ENCODE measurements at places on chromosomes 6 and 20.

GRCh38 chr6:39553860-39554802 is 171.1 kb downstream of the KIF6 start:
- peak; percentile 76 for DNase-seq

DNA sequence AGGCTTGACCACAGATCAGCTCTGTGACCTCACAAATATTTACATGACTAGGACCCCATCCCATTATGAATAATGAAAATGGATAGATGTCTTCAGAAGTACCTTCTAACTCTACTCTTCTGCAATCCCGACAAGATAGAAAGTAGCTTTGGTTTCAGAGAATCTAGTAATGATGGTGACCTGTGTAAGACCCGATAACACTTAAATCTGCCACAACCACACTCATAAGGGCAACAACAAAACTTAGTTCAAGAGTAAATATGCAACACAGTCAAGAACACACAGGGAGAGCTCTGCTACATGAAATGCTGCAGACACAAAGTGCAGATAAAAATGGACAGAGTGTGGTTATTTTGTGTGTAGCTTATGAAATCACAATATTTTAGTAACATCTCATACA is 9.6 kb downstream of the CHD6 start:
- DNase-seq = no peak

DNA sequence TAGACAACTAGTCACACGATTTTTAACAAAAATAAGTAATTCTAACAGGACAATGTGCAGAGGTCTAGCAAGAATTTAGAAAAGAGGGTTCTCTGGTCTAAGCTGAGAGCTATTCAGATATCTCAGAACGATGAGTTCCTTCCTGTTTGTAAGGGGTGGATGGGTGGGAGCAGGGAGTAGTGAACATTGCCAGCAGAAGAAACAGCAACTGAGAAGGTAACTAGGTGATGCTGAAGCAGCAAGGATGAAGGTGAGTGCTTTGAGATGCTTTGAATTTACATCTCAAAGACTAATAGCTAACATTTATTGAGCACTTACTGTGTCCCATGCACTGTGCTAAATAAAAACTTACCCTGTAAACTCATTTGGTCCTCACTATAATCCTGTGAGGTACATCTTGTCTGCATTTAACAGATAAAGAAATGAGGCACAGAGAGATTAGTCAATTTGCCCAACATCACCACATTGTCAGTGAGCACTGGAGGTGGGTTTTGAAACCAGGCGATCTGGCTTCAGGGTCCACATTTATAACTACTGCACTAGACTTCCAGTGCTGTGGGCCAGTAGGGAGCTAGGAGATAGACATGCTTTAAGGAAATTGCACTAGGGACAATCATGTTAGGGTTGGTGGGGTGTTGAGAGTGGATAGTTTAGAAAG is 15.7 kb downstream of the BRD2 start:
- no peak for DNase-seq

- DNase-seq = no peak
Measured at GRCh38 chr6:165988757-165989456, 178.7 kb downstream of the TBXT start.

DNA sequence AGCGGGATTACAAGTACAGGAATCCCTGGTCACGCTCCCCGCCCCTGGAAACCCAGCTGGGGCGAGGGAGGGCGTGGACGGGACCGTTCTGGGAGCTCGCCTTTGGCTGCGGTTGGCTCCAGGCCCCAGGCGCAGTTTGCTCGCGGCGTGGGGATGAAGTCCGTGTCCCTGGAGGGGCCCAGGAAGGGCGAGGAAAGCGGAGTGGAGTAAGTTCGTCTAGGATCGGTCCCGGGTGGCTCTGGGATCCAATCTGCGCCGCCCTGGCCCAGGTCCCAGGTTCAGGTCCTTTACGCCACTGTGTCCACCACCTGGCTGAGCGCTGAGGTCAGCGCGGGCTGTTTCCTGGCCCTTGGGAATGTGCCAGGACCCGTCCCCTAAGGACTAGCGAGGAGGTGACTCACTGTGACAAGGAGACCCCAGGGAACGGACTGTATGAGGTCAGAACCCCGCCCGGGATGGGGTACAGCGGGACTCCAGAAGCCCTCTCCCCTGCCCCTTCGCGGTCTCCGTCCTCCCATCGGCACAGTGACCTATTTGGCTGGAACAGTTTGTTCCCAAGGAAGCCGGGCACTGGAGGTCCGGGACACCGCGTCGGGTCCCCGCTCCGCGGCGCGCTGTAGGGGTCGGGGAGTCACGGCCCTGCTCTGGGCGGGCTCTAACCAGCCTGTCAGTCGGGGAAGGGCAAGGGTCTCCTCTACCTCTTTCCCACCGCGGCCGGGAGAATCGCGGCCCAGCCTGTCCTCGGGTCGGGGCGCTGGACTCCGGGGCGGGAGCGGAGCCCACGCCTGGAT is 724 bp downstream of the CDKN1A start:
- peak; percentile 76 for DNase-seq

GRCh38 chr6:15921243-15921642 is 207.6 kb upstream of the MYLIP start:
- no peak for DNase-seq

DNA sequence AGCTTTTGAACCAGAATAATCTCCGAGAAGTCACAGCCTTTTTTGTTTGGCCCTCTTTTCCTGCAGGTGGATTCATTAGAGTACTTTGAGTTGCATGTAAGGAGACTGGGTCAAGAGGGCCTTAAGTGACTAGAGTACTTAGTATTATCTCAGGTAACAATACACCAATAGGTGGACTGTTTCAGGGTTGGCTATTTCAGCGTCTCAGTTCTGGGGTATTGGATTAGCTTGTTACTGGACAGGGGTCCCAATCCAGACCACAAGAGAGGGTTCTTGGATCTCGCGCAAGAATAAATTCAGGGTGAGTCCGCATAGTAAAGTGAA is 47.3 kb upstream of the SLC9A8 start:
- DNase-seq = no peak

- DNase-seq = peak; percentile 63
Measured at GRCh38 chr6:70709826-70710225, 42.1 kb downstream of the SMAP1 start.

Measured in fibroblast of skin of back (primary cell).